Activated CD8-positive, alpha-beta memory T cell treated with anti-CD3 and anti-CD28 coated beads, Interleukin-2, amount 50 U/mL, for 4 hours (primary cell): ENCODE measurements at places on chromosomes 16 and 17.

DNA sequence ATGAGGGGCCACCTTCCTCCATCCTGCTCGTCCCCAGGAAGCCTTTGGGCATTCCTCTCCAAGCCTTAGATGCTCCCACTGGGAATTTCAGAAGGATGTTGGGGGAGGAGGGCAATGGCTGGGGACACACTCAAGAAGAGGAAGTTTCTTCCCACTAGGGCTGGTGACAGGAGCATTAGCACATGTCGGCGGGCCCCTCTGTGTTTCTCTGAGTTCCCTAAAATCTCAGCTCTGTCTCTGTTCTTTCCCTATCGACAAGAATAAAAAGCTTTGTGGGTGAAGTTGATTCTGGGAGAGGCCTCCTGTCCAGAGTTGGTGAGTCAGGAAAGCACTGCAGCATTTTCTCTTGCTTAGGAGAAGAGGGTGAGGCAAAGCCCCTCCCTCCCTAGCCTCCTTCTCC lies 19.7 kb upstream of the C17orf107 start:
- no peak for DNase-seq

GRCh38 chr17:1810450-1811103 lies 19.1 kb downstream of the SMYD4 start:
- DNase-seq = no peak

DNA sequence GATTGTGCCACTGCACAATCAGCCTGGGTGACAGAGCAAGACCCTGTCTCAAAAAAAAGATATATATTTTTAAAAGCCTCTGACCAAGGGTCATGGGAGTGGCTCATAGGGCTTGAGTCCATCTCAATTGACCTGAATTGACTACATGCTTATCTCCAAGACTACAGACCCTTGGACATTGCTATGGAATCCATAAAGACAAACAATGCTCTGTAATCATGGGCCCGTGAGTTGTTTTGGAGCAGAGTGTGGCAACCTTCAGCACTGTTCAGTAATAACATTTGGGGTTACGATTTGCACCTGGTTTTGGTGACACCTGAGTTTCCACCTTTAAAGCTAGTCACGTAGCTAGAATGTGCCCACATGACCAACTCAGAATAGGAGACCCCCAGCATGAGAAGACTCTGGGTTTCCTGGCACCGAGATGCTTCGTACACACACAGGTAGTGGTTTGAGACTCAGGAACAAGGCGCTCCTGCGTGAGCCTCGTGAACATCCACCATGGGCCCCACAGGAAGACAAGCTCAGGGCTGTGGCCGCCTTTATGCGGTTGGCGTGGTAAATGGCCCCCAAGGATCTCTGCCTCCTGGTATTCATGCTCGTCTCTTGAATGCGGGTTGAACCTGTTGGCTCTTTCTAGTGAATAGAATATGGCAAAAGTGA lies 66.6 kb upstream of the RPH3AL start:
- no peak for DNase-seq

- DNase-seq = peak; percentile 82
Measured at GRCh38 chr17:77086433-77087010, 54.2 kb upstream of the SEC14L1 start.

GRCh38 chr17:27241346-27241946 lies 52.5 kb upstream of the WSB1 start:
- no peak for DNase-seq

DNA sequence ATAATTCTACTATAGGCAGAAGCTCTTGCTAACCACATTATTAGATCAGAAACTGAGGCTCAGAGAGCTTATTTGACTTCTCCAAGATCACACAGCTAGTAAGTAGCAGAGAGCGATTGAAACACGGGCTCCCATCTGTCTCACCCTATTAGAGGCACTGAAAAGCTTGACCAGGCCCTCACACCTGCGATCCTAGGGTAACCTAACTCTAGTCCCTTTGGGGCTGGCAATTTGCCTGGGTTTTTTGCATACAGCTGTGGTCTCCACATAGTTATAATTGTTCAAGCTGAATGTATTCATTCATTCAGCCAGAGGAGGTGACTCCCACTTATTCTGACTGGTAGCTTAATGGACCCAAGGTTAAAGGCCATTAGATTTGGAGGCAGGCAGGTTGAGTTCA lies 121.2 kb downstream of the ANKFN1 start:
- no peak for DNase-seq

- no peak for DNase-seq
Measured at GRCh38 chr17:75635610-75636202, 2.5 kb downstream of the SMIM5 start.

GRCh38 chr17:83196366-83196765 lies 117.0 kb downstream of the METRNL start:
- no peak for DNase-seq

GRCh38 chr16:2186505-2186904 lies 9.9 kb downstream of the CASKIN1 start:
- no peak for DNase-seq

- no peak for DNase-seq
Measured at GRCh38 chr16:48300391-48300856, 53.1 kb upstream of the ABCC11 start.

DNA sequence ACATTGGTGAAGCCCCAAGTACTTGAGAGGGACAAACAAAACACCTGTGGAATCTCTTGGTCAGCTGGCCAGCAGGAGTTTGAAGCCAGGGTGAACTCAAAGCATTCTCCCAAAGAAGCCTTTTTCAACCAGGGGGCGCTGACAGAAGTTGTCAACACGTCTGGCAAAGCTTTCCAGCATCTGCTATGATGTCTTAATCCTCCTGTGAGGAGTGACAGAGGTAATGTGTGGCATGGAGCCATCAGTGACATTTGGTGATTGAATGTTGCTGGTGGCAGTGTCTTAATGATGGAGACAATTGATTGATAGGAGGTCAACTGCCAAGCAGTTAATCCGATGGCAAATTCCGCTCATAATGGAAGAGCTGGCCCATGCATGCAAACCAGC lies 257.6 kb upstream of the HSBP1 start:
- DNase-seq = no peak

GRCh38 chr16:85824161-85825135 lies 25.0 kb downstream of the COX4I1 start:
- DNase-seq = no peak

DNA sequence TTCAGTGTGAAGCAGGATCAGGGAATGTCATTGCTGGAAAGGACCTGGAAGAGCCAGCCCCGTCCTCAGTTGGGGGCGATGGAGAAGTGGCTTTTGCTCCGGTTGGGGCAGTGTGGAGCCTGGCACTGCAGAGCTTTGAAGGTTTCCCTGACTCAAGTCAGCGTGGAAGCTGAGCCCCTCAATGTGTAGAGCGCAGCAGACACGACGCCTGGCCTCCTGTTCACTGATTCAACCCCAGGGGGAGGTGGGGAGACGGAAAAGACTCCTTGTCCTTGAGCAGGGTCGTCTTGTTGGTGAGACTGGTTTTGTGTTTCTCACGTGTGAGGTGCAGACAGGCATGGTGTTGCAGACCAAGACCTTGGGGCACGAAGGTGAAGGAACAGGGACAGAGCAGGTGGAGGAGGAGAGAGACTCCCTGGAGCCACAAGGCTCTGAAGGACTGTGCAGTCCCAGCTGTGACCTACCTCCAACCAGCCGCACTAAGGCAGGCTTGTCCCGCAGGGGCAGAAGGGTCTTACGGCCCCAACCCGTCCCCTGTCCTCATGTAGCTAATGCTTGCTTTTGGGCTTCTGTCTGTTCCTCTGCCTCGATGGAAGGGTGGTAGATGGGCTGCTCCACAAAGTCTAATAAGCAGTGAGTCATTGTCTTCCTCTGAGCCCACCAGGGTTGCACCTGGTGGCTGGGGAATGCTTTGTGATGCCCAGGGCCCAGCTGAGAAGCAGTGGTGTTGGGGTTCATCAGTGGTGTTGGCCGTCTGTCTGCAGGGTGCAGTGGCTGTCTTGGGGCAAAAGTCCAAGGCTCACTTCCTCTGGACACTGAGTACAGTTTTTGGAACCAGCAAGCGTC lies 47.8 kb downstream of the MPRIP start:
- no peak for DNase-seq

DNA sequence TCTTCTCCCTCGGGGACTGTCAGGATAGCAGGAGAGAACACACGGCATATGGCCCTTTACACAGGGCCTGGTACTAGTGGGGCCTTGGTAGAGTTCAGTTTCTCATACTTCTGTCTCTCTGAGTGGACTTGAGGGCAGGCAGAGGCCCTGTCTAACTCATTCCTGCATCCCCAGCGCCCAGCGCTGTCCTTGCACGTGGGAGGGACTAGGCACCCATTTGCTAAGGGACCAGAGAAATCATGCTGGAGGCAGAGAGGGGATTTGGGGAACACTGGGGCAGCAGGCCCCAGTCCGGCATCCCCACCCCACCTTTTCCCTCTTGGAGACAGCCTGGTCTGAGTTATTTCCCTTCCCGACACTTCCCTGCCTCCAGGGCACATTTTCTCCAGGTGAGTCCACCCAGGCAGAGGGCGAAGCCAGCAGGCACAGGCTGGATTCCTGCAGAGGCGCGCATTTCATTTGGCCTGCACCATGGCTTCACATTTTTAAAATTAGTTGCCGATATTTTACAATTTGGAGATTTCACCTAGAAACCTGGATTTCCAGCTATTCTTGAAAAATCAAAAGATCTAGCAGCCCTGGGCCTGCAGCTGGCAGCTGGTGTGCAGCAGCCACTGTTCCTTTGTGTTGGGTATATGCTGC lies 9.7 kb upstream of the NKD1 start:
- no peak for DNase-seq

DNA sequence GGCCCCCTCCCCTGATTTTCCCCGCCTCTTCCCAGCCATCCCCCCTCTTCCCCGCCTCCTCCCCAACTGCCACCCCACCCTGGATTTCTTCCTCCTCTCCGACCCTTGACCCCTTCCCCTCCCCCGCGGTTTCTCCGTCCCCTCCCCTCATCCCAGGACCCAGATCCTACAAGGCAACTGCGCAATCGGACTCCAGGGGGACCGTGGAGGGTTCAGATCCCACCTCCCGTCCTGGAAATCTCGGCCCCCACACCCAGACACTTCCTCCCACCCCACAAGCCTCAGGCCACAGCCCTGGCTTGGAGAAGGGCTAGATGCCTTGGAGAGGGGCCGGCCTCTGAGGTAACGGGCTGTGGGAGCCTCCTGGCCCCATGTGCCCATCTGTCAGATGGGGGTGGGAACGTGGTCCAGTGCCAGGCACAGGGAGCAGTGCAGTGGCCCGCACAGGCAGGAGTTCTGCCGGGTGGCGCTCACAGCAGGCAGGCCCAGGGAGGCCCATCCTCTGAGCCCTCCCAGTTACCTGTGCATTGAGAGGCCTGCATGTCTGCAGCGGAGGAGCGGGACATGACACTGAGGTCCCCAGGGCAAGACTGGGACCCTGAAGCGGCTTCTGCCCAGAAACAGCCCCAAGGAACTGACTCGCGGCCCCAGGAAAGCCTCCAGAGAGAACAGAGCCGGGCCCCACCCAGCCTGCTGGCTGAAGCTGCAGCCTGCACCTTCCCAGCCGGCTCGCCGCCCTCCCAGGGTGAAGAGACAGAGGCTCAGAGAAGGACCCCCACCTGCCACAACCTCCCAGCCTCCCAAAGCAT lies 16.7 kb downstream of the ZNF423 start:
- DNase-seq = no peak

DNA sequence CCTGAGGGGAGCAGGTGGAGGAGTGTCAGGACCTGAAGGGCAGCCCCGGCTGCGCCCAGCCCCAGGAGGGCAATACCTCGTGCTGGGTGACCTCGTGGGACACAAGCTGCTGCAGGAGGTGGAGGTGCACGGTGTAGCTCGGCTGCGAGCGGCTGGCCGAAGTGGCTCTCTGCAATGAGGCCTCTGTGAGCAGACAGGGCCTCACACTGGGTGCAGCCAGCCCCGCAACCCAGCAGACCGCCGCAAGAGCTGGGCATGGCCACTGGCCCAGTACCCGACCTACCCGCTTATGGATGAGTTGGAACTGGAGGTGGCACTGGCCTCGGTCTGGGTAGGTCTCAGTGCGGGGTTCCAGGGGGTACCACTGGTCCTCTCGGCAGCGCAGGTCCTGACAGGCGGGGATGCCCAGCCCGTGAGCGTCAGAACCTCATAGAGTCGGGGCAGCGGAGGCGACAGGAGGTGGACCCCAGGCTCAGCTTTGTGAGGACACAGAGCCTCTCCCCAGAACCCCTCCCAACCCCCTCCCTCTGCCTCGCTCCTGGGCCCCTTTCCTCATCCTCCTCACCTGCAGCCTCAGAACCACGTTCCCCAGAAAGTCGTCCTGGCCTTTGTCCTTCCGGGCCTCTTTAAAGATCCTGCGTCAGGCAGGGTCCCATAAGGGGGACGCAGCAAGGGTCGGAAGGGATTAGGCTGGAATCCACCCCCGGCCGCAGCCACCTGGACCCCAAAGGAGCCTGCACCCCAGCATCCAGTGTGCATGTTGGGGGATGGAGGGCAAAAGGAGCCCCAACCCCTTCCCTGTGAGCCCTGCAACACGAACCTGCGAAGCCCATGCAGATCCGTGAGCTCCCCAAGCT lies 4.0 kb downstream of the UNC13D start:
- DNase-seq = no peak

DNA sequence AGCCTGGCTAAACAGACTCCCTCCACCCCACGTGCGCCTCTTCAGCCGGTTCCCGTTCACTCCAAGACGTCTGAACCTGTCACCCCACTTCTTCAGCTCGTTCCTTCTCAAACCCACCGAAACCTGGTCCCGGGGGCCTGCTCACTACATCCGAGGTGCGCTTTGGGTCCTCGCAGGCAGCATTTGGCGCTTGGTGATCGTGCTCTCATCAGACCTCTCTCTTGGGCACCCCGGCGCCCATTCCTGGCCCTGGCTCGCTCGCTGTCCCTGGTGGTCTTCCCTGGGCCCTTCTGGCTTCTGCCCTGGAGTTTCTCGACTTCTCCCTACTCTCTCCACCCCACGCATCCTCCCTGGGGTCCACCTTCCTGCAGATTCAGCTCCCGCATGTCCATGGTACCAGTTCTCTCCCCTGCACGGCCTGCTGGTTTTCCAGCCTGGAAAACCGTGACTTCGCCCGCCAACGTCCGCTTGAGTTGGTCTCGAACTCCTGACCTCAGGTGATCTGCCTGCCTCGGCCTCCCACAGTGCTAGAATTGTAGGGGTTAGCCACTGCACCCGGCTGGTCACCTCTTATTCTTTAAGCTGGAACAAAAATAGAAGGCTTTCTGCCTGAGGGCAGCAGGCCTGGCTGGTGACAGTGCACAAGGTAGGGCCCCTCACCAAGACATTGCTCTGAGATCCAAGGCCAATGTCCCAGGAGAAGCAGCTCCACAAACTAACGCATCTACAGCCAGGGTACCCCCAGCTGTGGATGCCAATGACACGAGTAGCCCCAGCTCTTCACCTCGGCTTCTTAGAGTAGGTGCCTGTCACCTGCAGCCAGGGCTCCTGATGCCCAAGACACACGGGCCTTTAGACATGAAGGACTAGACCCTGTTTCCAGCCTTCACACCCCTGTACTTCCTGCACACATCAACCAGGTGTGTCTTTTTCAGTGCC lies 1.1 kb upstream of the MEAK7 start:
- DNase-seq = no peak

- no peak for DNase-seq
Measured at GRCh38 chr16:50244140-50244503, 22.2 kb upstream of the ADCY7 start.
